ENCODE measurements at places on chromosomes 11 and 22.

DNA sequence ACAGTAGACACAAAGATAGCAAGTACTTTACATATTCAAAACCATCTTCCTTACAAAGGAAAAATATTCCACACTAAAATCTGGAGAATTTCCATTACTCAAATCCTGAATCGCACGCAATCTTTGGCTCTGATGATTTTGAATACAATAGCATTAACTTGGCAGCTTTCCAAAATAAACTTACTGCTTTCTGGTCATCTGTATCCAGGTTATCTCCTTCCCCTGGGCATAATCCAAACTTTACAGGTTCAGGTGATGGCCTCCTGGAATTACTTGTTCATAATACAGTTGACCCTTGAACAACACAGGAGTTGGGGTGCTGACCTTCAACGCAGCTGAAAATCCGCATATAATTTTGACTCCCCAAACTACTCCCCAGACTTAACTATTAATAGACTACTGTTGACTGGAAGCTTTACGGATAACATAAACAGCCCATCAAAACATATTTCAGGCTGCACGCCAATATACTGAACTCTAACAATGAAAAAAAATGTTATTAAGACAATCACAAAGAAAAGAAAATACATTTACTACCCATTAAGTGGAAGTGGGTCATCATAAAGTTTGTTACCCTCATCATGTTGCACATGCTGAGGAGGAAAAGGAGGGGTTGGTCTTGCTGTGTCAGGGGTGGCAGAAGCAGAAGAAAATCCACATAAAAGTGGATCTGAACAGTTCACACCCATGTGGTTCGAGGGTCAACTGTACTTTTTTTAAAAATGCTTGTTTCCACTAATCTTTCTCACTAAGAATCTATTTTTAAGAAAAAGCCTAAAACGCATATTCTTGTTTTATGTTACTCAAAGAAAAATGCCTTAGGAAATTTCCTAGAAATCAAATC lies 6.5 kb downstream of the MTMR2 start:
- DNase-seq, result no peak

DNA sequence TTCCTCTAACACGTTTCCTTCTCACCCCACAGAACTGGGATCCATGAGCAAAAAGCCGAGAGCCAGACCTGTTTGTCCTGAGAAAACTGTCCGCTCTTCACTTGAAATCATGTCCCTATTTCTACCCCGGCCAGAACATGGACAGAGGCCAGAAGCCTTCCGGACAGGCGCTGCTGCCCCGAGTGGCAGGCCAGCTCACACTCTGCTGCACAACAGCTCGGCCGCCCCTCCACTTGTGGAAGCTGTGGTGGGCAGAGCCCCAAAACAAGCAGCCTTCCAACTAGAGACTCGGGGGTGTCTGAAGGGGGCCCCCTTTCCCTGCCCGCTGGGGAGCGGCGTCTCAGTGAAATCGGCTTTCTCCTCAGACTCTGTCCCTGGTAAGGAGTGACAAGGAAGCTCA lies 24.0 kb downstream of the CD5 start:
- no peak for DNase-seq

DNA sequence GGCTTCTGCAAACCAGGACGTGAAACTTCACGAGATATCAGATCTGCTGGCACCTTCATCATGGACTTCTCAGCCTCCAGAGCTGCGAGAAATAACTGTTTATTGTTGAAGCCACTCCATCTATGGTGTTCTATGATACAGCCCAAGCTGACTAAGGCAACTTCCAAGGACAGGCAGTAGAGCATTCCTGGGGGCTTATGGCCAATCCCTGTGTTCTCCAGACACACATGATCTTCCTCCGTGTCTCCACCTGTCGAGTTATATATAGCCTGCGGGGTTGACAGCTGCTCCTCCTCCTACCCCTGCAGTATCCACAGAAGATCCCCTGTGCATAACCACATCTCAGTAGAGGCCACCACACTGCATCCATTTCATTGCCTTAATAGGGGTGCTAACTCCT lies 11.0 kb downstream of the TP53AIP1 start:
- no peak for DNase-seq

DNA sequence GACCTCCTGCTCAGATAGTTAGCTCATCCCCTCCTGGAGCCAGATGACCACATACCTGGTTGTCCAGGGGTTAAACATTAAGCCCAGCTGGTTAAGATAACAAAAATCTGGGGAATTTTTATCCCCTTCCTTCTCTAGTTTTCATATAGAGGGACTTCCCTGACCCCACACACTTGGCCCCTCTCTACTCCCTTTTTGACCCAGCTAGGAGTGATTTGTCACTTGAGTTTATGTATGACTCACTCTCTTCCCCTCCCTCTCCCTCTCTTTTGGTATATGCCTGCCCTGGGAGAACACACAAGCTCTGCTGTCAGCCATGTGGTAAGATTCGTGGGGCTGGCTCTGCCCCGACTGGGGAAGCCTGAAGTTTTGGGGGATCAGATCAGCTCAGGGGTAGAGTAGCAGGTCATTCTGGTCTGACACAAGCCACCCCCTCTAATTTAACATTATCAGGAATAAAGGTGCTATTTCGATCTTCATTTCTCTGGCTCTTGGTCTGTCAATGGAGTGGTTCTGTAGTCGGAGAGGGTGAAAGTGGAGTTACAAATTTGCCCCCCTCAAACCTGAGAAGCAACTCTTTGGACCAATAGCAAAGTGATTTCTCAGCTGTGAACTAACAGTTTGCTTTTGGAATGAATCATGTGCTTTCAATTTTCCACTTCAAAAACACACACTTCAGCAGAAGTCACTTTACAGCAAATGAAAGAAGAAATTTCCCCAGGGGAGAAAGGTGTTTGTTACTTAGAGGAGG lies 415.3 kb upstream of the CADM1 start:
- no peak for DNase-seq

- no peak for DNase-seq
Measured at GRCh38 chr11:74620531-74620930, 28.1 kb downstream of the POLD3 start.

DNA sequence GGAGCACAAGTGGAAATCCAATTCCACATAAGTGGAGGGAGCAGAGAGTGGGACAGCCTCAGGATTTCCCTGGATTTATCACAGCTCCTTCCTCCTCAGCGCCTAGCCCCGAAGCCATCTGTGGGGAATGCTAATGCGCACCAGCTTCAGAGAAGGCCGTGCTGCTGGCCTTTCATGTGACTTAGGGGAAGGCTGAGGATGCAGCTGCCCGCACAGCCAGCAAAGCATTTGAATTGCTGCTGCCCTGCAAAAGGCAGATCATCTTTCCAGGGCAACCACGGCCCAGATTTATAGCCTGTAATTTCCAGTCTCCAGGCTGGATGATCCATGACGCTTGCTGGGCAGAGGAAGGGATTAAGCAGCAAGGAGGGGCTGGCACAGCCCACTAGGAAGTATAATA lies 29.9 kb downstream of the SYN3 start:
- DNase-seq, result no peak

DNA sequence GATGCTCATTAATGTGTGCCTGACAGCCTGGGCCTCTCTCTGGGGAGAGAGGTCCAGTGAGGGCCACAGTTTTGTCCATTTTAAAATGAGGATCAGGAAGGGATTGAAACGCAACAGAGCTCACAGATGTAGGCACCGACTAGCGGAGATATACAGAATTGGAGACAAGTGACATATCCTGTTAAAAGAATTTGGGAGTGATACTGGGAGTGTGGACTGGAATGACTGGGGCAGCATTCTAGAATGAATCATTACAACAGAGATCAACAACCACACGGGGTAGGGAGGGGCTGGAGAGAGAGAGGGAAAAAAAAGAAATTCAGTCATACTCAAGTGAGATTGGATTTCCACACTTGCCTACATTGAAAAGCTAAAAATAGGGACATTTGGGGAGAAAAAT lies 2.5 kb upstream of the NCAM1 start:
- no peak for DNase-seq

- DNase-seq, result no peak
Measured at GRCh38 chr11:33634291-33634834, 66.3 kb downstream of the C11orf91 start.

GRCh38 chr11:20138707-20139106 lies 21.6 kb downstream of the DBX1 start:
- DNase-seq, result no peak

DNA sequence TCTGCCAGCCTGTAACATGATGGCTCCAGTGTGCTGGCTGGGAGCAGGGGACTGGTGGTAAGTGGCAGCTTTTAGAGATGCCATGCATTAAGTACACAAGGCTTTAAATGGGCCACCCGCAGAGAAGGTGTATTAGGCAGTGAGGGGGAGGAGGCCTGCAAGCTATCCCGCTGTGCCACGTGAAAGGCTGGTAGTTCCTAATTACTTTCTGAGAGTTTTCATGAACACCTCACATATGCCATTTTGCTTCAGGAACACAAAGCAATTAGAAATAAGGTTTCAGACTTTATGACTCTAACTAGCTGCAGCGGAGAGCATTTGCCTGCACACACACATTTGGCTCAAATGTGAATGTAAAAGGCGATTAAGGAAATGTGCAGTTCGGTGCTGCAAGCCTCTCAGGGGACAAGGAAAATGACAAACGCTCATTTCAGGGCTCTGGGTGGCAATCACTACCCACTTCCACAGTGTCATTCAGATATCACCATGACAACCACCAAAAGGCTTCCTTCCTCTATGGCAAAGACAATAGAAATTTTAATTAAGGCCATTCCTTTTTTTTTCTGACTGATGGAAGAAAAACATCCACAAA lies 116.6 kb downstream of the PLEKHA7 start:
- no peak for DNase-seq

DNA sequence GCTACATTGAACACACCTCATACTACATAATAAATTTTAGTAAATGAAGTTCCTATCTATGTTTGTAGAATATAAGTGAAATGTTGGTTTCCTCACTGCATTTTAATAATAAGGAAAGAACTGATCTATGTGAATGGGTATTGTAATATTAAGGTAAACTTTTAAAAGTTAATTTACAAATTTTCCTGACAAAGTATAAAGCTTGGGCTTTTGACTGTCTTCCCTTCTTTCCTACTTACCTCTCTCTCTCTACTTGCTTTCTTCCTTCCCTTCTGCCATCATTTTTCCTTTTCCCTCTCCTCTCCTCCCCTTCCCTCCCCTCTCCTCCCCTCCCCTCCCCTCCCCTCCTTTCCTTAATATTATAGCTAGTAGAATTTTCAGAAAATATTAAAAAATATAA lies 798.2 kb downstream of the CNTN5 start:
- DNase-seq, result no peak

GRCh38 chr11:61195719-61196118 lies 7.6 kb upstream of the PGA3 start:
- DNase-seq, result no peak

DNA sequence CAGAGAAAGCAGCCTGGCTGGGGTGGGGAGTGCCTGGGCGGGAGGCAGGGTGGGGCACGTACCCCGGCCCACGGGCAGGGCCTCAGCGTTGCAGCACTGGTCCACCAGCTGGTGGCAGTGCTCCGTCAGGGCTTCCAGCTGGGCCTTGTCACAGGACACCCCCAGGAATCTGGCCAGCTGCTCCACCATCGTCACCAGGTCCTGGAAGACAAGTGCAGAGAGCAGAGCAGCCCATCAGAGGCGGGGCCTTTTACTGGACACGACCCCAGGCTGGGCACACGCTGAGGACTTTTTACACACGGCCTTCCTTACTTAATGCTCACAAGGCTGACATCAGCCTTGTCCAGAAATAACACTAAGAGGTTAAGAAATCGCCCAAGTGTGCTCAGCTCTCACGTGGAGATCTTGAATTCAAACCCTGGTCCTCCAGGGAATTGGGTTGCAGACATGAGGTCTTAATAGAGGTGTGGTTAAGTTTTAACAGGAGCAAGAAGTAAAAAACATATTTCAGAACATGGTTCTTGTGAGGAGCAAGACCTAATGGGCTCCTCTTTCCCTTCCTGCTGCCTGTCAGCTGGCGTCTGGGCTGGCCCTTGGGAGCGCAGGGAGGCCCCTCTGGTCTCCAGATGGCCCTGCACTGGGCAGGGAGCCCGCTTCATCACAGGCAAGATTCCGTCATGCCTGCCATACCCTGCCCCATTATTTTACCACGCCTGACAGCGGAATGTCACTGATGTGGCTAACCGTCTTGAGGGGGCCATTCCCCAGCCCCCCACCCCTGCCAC lies 17.1 kb upstream of the EFCAB6 start:
- DNase-seq, result no peak

GRCh38 chr11:130817330-130817944 lies 98.8 kb downstream of the SNX19 start:
- no peak for DNase-seq

DNA sequence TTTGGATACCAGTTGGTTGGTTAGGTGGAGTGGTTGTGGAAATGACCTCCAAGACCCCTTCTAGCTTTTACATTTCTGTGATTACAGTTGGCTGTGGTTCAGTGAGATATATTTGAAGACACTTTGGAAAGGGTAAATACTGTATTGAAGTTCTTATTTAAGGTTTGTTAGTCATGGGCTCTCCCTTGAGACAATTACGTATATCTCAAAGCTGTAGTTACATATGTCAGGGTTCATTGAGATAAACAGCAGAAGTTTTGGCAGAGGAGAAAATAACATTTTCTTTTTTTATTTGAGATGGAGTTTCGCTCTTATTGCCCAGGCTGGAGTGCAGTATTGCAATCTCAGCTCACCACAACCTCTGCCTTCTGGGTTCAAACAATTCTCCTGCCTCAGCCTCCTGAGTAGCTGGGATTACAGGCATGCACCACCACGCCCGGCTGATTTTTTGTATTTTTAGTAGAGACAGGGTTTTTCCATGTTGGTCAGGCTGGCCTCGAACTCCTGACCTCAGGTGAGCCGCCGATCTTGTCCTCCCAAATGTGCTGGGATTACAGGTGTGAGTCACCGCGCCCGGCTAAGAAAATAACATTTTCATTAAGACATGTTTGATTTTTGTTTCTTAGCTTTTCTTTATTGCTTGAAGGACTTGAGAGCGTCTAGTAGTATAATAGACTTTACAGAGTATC lies 1.9 kb downstream of the RNF121 start:
- no peak for DNase-seq

DNA sequence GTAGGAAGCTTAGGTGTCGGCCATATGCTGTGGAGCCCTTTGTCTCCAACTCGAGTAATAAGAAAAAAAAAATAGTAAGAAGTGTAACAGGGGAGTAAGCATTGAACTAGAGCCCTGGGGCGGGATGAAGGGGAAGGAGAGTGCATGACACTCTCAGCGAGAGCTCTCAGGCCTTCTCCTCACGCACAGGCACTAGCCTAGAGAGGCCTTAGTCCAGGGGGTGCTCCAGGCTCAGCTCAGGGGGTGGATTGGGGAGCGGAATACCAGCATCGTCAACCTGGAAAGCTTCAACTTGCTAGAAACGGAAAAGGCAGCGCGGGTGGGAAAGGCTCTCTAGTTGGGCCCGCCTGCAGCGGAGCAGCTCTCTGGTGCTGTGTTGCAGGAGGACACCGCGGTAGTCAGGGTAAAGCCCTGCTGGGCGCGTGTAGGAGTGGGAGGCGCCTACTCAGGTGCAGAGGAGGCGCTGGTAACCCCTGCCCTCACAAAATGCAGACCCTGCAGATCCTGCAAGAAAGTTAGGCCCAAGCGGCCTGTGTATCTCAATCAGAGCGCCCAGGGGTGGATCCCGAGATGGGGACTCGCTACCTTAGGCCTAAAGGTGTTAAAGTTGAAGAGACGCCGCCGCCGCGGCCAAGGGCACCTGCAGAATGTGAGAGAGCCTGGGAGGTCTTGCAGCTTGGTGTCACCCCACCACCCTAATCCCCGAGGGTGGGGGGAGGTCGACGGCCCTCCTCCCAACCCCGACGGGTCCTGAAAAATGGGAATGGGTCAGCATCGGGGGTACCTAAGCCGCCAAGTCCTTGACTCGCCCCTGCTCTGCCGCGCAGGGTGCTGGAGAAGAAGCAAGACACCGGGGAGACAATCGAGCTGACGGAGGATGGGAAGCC lies 2.8 kb downstream of the SLC17A6 start:
- DNase-seq, result no peak

Measured in hematopoietic multipotent progenitor cell treated with erythropoietin and hydrocortisone succinate and interleukin-3 and kit ligand, for 17 days (in vitro differentiated cells).